ENCODE measurements at places on chromosomes 12 and 14. TPM values are rescaled to one million over a fixed set of nuclear protein-coding genes. Genes with fewer than 3 reads are reported as not detected.
A peak's percentile ranks its signal among the peaks of the same experiment; 100 is the strongest.

DNA sequence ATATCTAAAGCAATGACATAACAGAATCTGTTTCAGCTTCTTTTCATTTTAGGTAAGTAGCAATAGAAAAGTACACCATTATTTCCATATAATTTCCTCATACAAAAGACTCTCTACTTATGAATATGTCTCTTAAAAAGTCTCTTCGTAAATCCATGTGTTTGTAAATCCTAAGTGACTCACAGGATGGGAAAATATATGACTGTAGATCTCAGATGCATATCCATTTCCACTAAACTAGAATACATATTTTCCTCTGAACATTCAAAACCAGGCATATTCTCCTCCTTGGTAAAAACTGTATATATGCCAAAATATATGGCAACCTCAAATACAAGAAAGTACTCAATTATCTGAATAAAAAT is 93.6 kb downstream of the TXNDC16 start:
- no peak for DNase-seq

GRCh38 chr12:61993734-61994345 is 266.4 kb upstream of the USP15 start:
- no peak for DNase-seq

GRCh38 chr12:128592220-128592744 is 231.5 kb downstream of the SLC15A4 start:
- no peak for DNase-seq

- DNase-seq, result no peak
Observed at GRCh38 chr14:89243741-89244140, 173.3 kb downstream of the FOXN3 start.

- no peak for DNase-seq
Observed at GRCh38 chr12:6779708-6780432, 7.5 kb downstream of the LAG3 start.

GRCh38 chr14:37452323-37452722 is 142.7 kb downstream of the FOXA1 start:
- no peak for DNase-seq

GRCh38 chr14:99513183-99513694 is 32.0 kb downstream of the CCNK start:
- DNase-seq, result no peak

- peak; percentile 88 for DNase-seq
Observed at GRCh38 chr12:94586589-94587259, 63.6 kb downstream of the TMCC3 start.

DNA sequence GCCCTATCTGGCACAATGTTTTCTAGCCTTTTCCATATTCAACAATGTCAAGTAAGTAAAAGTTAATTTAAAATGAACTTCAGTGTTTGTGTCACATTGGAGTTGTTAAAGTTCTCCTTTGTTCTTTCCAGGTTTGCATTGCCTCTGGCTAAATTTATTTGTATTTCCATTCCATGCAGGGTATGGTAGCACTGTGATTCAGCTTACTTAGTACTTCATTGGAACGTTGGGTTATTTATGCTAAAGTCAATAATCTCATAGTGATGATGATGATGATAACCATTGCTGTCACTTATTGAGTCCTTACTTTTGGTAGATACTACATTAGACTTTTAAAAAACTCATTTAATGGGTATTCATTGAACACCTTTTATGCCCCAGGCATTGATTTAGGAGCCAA is 286.9 kb downstream of the RAD51B start:
- DNase-seq, result no peak

The CNOT2 gene
- 112 TPM for total RNA-seq

The KRT3 gene
- not detected for total RNA-seq

The TEAD4 gene
- 20.8 TPM for total RNA-seq
